NCI-H1048 (cell line): ENCODE measurements at places on chromosomes 11 and 22.

DNA sequence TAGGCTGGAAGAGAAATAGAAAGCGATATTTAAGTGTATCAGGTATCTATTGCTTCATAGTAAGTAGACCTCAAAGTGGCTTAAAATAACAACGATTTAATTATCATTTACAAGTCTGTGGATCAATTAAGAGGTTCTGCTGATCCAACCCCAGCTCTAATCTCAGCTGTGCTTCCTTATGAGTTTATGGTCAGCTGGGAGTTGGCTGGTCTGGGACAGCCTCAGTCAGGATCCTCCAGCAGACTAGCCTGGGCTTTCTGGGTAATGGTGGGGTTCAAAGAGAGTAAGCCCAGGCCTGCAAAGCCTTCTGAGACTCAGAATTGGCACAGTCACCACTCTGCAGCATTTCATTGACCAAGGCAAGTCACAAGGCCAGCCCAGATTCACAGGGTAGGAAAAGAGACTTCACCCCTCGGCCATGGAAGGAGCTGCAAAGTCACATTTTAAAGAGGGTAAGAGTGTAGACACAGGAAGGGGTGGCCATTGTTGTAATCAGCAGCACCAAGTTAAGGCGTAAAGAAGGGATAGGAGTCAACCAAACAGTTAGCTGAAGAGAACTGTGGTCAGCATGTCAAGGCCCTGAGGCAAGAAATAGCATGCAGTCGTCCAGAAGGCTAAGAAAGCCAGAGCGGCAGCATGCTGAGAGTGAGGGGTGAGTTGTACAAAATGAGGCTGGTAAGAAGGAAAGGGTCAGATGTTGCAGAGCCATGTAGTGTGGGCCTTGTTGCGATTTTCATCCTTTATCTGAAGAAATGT, 168.2 kb downstream of the ETS1 start:
- no peak for DNase-seq

- no peak for DNase-seq
Measured at GRCh38 chr11:62245271-62245753, 3.3 kb downstream of the SCGB1D2 start.

DNA sequence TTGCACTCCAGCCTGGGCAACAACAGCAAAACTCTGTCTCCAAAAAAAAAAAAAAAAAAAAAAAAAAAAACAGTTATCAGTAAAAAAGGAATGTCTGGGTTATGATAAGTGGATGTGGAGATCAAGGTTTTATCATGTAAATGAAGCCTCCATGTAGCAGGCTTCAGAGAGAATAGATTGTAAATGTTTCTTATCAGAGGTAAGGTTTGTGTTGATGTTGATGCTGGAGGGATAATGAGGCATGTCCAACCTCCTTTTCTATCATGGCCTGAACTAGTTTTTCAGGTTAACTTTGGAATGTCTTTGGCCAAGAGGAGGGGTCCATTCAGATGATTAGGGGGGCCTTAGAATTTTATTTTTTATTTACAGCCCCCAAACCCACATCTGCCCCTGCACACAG, 35.4 kb upstream of the TREH start:
- no peak for DNase-seq

DNA sequence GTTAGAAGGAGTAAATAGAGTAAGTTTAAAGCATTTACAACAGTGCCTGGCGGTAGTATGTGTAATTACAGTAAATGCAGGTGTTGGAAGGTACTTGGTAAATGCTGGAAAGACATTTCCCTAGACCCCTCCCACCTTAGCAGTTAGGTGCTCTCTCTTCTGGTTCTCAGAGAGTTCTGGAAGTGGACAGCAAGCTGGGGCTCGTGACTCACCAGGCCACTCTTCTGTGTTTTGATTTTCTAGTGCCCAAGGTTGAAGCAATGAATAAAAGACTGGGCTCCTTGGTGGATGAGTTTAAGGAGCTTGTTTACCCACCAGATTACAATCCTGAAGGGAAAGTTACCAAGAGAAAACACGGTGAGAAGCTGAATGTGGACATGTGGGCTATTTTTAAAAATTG, 27.6 kb downstream of the SNU13 start:
- DNase-seq, result no peak

- DNase-seq, result no peak
Measured at GRCh38 chr11:105298630-105299029, 159.1 kb upstream of the CARD18 start.
